Activated CD8-positive, alpha-beta T cell treated with anti-CD3 and anti-CD28 coated beads for 36 hours (primary cell): ENCODE measurements at places on chromosomes 5 and 9.

- DNase-seq = no peak
Observed at GRCh38 chr5:107359033-107359915, 311.5 kb downstream of the EFNA5 start.

DNA sequence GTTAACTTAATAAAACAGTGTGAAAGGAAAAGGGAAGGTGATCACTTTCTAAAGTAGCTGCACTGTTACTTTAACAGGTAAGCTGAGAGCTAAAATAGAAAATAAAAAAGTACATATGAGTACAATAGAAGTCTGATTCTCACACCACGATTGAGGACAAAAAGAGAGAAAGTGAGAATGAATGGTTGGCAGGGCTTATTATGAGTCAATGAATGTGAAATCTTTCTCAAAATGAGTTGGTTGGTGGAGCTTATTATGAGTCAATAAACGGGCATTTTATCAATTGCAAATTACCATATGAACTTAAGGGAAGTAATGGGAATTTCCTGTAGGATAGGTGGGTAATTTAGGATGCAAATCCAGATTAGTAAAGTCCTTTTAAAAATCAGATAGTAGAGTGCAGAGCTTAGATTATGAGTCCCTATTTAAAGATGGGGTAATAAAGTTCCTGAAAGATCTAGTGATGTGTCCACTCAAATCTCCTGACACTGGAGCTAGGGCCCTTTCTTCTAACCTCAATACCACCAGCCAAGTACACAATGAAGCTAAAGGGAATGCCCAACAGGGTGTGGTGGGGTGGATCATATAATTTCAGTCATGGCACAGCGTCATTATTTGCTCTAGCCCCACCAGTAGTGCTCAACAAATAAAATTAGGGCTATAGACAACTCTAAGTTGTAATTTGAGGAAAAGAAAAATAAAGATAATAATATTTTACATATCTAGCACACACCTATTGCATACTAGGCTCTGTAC is 21.1 kb upstream of the TLR4 start:
- no peak for DNase-seq

DNA sequence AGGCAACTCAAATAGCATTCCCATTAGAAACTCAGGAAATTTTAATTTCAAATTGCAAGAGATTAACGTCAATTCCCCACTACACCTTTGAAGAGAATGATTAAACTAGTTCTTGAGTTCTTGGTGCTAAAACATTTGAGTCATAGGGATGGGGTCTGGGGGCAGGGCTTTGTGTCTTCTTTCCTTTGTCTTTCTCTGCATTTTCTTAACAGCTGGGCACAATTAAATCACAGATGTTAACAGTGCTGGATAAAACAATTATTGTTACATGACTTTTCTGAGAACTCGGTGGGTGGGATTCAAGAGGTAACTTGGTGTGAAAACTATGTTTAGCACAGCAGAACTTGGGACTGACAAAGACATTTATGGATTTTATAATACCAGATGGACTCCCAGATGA is 351.9 kb upstream of the TNC start:
- no peak for DNase-seq

GRCh38 chr9:114652776-114653555 is 4.6 kb downstream of the TEX53 start:
- no peak for DNase-seq

DNA sequence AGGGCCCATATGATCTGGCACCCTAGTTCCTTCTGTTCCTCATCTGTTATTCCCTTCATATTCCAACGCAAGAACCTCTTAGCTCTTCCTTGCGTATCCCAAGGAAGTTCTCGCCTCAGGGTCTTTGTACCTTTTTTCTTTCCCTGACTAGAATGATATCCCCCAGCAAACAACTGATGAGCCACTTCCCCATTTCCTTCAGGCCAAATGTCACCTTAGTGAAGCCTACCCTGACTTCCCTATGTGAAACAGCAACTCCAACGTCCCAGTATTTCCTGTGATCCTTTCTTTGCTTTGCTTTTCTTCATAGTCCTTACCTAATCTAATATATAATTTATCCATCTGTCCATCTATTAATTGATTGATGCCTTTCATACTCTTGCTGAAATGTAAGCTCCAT is 47.9 kb downstream of the ERCC8 start:
- DNase-seq = no peak

GRCh38 chr5:94968507-94969095 is 316.3 kb downstream of the MCTP1 start:
- DNase-seq = peak; percentile 28

GRCh38 chr9:114216081-114216480 is 60.7 kb downstream of the COL27A1 start:
- DNase-seq = no peak

- DNase-seq = no peak
Observed at GRCh38 chr5:57346328-57346727, 136.3 kb downstream of the ACTBL2 start.

DNA sequence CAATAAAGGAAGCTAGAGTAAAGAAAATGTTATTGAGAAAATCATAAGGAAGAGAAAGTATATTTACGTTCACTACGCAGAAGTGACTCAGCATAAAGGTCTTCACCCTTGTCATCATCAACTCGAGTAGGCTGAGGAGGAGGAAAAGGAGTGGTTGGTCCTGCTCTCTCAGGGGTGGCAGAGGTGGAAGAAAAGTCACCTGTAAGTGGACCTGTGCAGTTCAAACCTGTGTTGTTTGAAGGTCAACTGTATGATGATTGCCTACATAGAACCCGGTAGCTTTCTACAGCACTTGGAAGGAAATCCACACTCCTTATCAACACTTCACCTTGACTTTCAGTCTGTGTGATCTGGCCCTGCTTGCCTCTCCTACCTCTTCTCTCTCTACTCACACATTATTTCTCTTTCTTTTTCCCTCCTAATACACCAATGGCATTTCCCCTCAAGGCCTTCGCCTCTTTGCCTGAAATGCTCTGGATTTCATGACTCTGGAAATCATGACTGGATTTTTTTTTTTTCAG is 109.3 kb upstream of the CPEB4 start:
- DNase-seq = no peak

DNA sequence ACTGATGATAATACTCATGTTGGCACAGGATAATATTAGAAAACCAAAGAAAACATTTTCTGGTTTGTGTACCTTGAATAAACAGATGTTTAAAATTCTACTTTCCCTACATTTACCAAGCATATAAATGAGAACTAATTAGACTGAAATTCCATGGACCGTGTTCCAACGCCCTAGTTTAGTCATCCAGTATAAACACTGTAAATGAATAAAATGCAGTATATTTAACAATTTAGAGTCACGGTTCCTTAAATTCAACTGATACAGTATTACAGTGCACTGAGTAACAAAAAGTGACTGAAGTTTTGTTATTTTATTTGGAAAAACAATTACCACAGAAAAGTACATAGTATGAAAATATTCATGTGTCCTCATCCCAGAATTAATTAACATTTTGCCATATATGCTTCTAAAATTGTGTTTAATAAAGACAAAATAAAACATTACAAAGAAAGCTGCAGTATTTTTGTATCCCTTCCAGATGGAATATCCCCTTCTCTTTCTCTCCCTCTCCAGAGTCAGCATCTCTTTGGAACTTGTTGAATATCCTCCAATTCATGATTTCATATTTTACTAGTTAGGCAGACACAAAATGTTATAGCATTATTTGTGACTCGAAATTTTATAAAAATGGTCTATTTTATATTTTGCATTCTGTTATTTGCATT is 112.5 kb downstream of the HMHB1 start:
- no peak for DNase-seq

DNA sequence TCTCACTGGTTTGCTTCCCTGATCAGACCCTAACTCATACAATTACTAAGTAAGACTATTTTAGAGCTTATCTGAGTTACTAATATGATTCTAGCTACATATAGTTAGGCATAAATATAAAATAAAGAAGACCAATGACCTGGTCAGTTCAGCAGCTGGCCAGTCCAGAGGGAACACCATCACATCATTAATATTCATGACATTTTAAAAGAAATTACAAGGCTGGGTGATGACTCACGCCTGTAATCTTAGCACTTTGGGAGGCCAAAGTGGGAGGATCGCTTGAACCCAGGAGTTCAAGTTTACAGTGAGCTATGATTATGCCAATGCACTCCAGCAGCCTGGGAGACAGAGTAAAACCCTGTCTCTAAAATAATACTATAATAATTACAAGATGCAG is 37.0 kb upstream of the CDC42SE2 start:
- DNase-seq = no peak

- DNase-seq = peak; percentile 45
Observed at GRCh38 chr9:32378496-32378895, 5.9 kb upstream of the ACO1 start.

DNA sequence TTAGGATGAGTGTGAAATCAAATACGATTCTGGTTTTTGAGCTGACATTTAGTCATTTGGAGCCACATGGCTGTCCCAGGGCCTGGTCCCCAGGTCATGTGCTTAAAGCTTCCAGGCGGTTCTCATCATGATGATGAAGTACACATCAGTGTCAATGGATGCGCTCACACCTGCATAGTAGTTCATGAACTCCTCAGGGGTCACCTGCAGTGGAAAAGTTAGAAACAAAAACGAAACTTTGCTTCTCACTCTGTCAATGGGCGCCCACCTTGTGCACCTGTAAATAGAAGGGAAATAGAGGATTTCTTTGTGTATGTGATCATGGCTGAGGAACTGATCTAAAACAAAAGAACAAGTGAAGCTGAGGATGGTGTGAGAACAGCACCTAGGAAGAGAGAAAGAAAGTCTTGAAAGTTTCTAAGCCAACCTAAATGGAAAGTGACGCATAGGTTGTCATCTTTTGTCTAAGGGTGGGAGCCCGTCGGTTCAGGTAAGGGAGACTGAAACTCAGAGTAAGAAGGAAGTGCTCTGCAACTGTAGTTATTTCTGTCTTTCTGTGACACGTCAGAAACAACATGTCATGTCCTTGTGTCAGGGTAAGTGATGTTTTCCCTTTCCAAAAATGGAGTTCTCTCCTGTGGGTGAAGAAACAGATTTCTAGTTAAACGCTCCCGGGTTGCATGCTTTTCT is 33.8 kb downstream of the CAPSL start:
- DNase-seq = peak; percentile 76

DNA sequence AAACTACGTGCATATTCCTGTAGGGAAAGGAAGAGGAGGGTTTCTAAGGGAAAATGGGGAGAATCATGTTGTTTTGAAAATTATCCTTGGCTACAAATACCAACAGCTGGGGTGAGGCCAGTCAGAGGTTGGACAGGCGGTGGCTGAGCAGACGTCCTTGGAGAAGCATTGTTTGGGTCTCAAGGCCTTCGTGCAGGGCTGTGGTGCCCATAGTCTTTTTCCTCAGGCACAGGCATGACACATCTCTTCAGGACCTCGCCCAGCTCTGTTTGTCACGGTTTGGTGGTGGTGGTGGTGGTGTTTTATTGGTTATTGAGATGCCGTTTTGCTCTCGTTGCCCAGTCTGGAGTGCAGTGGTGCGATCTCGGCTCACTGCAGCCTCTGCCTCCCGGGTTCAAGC is 27.8 kb upstream of the EGFL7 start:
- DNase-seq = no peak

DNA sequence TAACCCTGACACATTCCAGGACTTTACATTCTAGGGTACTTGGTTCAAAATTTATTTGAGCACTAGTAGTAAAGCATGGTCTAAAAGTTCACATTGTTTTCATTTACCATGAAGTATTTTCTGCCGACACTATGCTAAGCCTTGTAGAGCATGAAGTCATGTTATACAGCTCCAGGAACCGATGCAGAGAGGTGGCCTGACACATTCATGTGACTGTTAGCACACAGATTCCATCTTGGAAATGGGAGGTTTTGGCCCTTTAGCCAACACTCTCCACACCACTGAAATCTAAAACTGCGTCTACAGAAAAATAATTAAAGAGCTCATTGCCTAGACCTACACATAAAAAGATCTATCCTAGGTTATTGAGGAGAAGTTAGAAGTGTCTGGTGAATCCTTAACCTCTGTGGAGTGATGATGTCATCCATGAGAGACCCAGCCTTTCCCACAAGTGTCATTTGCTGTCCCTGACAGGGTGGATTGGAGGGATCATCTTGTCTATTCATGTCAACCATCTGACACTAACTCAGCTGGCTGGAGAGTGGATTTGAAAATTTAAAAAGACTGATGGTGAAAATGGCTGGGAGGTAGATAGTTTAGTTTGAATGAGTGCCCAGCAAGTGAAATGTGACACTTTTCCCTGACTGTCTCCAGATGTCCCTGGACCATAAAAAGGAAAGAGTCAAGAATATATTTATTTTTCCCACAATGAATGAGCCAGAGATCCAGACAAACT is 1.3 kb downstream of the RANBP3L start:
- no peak for DNase-seq

- DNase-seq = peak; percentile 4
Observed at GRCh38 chr9:116959809-116960208, 272.7 kb downstream of the TRIM32 start.

DNA sequence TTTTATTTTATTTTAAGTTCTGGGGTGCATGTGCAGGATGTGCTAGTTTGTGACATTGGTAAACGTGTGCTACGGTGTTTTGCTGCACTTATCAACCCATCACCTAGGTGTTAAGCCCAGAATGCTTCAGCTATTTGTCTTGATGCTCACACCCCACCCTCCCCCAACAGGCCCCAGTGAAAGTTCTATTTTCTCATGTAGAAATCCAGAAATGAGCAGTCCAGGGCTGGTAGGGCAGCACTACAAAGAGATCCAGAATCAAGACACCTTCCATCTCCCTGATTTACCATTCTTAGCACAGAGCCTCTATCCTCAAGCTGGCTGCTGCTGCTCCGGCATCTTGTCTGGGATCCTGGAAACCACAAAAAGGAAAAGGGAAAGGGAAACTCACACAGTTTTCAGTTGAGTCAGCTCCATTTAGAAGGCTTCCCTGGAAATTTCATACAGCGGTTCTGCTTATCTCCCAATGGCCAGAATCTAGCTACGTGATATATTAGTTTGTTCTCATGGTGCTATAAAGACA is 85.4 kb upstream of the SMARCA2 start:
- DNase-seq = no peak

GRCh38 chr9:133657120-133657661 is 21.0 kb downstream of the DBH start:
- DNase-seq = no peak

- DNase-seq = no peak
Observed at GRCh38 chr5:31894141-31894540, 255.2 kb downstream of the PDZD2 start.

DNA sequence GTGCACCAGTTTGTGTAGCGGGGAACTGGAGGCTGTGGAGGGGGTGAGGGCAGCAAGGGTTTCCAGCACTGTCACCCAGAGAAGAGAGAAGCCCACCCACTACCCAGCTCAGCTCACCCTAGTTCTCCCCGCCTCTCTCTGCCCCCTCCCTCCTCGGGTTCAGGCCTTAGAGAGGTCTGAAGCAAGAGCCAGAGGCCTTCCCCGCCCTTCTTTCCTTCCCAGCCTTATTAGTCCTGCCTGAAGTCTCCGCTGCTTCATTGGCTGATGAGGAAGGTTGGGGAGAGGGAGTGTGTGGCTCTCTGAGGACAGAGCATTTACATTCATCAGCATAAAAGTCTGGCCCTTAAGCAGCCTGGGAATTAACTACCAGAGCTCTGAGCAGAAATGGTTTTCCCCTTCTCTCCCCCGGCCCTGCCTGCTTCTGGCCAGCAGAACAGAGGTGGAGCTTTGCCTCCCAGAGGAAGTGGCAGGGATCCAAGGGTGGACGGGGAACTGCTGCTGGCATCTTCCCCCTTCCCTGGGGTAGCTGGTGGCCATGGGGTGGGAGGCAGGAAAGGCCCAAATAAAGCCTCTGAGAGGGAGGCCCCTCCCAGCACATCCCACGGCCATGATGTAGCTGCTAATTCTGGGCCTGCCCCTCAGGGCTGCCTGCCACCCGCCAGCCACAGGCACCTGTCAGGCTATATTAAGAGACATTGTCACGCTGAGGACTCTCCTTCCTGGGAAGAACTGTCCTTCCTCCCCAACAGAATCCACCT is 4.1 kb downstream of the DNAJB5 start:
- peak; percentile 61 for DNase-seq
